Tibial artery (tissue), 4 donors: ENCODE measurements at places on chromosomes 4 and X.

GRCh38 chr4:76144546-76144945 lies 3.7 kb downstream of the NUP54 start:
- H3K27me3 ChIP-seq = no peaks in the 10 kb centered on the region
- H3K27ac ChIP-seq = no peak overlapping the region
- H3K4me3 ChIP-seq = no peak overlapping the region

- H3K4me1 ChIP-seq = peaks cover 23% of the 10 kb centered on the region
- H3K27me3 ChIP-seq = no peaks in the 10 kb centered on the region
- H3K27ac ChIP-seq = no peak overlapping the region
- no peak overlapping the region for H3K4me3 ChIP-seq
- peaks cover 63% of the 10 kb centered on the region for H3K36me3 ChIP-seq
Observed at GRCh38 chr4:76758996-76759395, 138.9 kb downstream of the SOWAHB start.

GRCh38 chr4:145277011-145277410 lies 96.6 kb upstream of the OTUD4 start:
- H3K27me3 ChIP-seq = no peaks in the 10 kb centered on the region
- H3K4me1 ChIP-seq = peaks cover 14% of the 10 kb centered on the region
- no peak for DNase-seq

- no peaks in the 10 kb centered on the region for H3K36me3 ChIP-seq
- no peak for DNase-seq
- H3K27me3 ChIP-seq = no peaks in the 10 kb centered on the region
- peaks cover 18% of the 10 kb centered on the region for H3K4me1 ChIP-seq
- H3K4me3 ChIP-seq = no peak overlapping the region
Observed at GRCh38 chr4:26049447-26049846, 135.4 kb downstream of the SMIM20 start.

- H3K36me3 ChIP-seq = no peaks in the 10 kb centered on the region
- no peak for DNase-seq
- H3K4me1 ChIP-seq = no peaks in the 10 kb centered on the region
- H3K27me3 ChIP-seq = no peaks in the 10 kb centered on the region
Observed at GRCh38 chrX:8867406-8867805, 66.2 kb upstream of the FAM9A start.

DNA sequence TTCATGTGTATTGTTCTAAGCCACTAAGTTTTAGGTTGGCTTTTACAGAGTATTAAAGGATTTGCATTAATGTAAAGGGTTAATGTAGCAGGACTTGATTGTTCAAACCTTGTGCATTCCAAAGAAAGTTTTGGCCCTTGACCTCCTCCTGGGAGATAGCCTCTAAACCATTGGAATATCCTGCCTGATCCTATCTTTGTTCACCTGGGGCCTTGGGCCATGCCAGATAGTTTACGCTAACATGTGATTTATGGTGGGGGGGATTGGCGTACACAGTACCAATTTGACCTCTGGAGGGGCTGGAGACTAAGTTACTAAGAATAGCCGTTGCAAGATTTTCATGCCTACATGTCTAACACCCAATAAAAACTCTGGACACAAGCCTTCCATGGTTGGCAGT lies 1002.7 kb upstream of the PABPC4L start:
- no peaks in the 10 kb centered on the region for H3K27me3 ChIP-seq
- DNase-seq = no peak
- H3K4me1 ChIP-seq = no peaks in the 10 kb centered on the region
- no peak overlapping the region for H3K4me3 ChIP-seq

DNA sequence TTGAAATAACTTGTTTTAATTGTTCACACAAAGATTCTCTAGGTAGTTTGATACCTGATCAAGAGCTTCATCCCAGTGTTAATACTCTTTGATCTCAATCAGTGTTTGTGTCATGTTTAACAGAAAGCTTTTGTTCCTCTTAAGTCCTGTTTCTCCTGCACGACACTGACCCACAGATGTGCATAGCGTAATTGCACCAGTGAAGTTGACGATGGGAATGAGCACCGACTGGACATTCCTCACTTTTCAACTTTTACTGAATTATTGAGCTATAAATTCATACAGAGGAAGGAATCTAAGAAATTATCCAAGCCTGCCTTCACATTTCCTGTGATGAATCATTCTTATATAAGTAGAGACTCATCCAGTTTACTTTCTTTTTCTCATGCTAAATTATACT lies 878.7 kb upstream of the TENM3 start:
- DNase-seq = no peak
- no peaks in the 10 kb centered on the region for H3K36me3 ChIP-seq
- no peak overlapping the region for H3K4me3 ChIP-seq
- no peak overlapping the region for H3K27ac ChIP-seq

DNA sequence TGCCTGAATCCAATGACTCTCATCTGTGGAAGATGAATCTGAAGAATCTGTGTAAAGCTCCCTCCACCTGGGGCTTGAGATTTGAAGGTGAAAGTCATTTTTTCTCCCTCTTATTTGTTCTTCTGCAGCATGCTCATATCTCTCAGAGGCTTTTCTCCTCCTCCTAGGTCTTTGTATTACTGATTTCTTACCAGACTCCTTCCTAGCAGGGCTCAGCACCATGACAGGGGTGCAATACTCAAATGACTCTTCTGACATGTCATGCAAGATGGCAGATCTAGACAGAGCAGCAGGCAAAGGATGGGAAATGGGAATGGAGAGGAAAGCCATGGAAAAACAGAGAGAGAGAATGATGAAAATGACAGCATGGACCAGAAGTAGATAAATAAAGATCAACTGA lies 118.3 kb downstream of the TMA16 start:
- no peaks in the 10 kb centered on the region for H3K4me1 ChIP-seq
- H3K27ac ChIP-seq = no peak overlapping the region
- H3K27me3 ChIP-seq = no peaks in the 10 kb centered on the region
- DNase-seq = no peak

- no peaks in the 10 kb centered on the region for H3K36me3 ChIP-seq
- no peak overlapping the region for H3K4me3 ChIP-seq
- no peak for DNase-seq
- no peaks in the 10 kb centered on the region for H3K4me1 ChIP-seq
Observed at GRCh38 chrX:109813236-109813635, 80.2 kb upstream of the ACSL4 start.

DNA sequence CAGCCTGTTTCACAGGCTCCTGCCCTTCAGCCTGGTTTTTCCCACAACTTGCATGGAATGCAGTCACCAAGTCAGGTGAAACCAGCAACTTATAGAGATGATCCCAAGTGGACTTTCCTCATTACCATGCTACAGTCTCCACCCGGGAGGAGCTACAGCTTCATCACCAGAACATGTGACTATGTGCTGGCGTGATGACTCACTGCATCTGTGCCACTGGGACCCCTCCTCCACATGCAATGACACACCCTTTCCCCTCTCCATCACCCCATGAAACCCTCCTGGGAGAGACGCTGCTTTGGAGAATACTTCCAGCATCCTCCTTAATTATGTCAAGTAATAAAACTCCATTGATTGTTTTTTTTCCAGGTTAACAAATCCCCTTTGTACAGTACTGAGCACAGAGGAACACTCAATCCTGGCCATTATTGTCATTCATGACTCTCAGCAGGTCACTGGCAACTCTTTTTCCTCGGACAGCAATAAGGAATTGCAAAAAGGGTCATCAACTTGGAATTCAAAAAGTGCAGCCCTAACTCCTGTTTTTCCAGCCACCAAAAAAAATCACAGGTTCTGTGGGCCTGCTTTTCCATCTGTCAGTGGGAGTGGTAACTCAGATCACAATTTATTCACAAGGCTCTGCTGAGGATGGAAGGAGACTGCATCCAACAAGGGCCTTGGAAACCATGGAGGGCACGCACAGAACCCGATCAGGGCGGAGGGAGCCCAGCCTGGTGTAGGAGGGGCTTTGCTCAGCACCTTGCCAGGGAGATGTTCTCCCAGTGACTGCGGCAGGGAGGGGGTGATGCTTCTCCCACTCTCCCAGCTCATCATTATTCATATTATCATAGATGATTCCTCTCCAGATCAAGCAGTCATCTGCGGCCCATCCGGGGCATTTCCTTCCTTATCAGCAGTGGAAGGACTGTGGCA lies 17.4 kb downstream of the QDPR start:
- no peak overlapping the region for H3K27ac ChIP-seq
- no peak for DNase-seq
- H3K27me3 ChIP-seq = no peaks in the 10 kb centered on the region
- no peak overlapping the region for H3K4me3 ChIP-seq
- peaks cover 27% of the 10 kb centered on the region for H3K36me3 ChIP-seq

DNA sequence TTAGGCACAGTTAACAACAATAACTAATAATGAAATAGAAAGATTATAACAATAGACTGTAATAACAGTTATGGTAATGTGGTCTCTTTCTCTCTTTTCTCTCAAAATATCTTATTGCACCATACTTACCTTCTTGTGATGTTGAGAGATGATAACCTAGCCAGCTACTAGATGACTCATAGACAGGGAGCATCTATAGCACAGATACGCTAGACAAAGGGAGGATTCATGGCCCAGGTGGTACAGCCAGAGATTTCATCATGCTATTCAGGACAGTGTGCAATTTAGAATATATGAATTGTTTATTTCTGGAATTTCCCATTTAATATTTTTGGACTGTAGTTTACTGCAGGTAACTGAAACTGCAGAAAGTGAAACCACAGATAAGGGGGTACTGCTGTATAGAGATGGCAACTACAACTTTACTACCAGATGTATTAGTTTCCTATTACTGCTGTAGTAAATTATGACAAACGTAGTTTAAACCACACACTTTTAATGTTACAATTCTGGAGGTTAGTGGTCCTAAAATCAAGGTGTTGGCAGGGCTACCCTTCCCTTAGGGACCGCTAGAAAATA lies 41.8 kb upstream of the MAGED1 start:
- no peaks in the 10 kb centered on the region for H3K4me1 ChIP-seq
- peaks cover 5% of the 10 kb centered on the region for H3K36me3 ChIP-seq
- no peaks in the 10 kb centered on the region for H3K27me3 ChIP-seq
- no peak for DNase-seq

GRCh38 chr4:155789391-155789790 lies 30.6 kb downstream of the GUCY1B1 start:
- peaks cover 6% of the 10 kb centered on the region for H3K4me1 ChIP-seq
- H3K4me3 ChIP-seq = peak overlapping the region; percentile 28
- DNase-seq = no peak
- H3K27me3 ChIP-seq = no peaks in the 10 kb centered on the region
- H3K36me3 ChIP-seq = peaks cover 8% of the 10 kb centered on the region

DNA sequence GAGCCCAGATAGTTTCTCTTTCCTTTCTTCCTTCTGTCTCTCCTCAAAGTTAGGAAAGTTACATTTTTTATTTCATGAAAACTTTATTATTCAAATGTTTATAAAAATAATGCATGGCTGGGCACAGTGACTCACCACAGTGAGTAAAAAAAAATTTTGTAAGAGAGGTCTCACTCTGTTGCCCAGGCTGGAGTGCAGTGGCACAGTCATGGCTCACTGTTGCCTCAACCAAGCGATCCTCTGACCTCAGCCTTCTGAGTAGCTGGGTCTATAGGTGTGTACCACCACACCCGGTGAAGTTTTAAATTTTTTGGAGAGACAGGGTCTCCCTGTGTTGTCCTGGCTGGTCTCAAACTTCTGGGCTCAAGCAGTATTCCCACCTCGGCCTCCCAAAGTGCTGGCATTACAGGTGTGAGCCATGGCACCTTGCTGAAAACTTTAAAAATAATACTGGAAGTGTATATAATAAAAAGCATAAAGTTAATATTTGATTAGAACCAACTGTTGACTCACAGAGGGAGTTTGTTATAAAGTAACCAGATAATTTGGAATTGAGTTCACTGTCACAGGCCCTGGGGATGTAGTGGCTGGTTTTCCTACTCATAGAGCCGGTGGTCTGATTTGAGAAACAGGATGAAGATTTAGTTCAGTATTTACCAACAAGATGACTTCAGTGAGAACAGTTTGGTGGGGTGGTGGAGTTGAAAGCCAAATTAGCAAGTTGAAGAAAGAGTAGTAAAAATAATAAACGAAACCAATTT lies 18.0 kb downstream of the CMC4 start:
- H3K4me1 ChIP-seq = no peaks in the 10 kb centered on the region
- H3K36me3 ChIP-seq = no peaks in the 10 kb centered on the region
- H3K27ac ChIP-seq = no peak overlapping the region
- no peaks in the 10 kb centered on the region for H3K27me3 ChIP-seq

GRCh38 chr4:71367546-71367945 lies 28.7 kb downstream of the SLC4A4 start:
- no peak for DNase-seq
- no peak overlapping the region for H3K4me3 ChIP-seq
- H3K36me3 ChIP-seq = no peaks in the 10 kb centered on the region
- no peaks in the 10 kb centered on the region for H3K4me1 ChIP-seq
- no peak overlapping the region for H3K27ac ChIP-seq

DNA sequence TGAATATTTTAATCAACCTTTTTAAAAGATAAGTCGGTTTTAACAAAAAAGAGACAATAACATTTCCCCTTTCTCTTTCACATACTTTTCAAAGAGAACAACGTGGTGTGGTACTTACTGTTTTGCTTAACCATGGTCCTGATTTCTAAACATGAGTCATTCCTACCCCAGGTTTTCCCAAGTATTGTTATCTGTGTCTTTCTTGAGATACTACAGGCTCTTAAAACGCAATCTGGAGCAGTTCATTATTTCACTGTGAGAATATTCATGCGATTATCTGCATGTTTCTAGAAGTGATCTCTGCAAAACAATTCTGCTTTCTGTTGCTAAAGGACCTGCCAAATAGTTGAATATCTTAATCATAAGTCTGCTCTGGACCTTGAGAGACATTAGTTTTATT lies 127.3 kb downstream of the TENM3 start:
- no peak for DNase-seq
- H3K4me1 ChIP-seq = no peaks in the 10 kb centered on the region
- H3K27me3 ChIP-seq = no peaks in the 10 kb centered on the region

- no peak overlapping the region for H3K27ac ChIP-seq
- no peaks in the 10 kb centered on the region for H3K27me3 ChIP-seq
- no peak for DNase-seq
Observed at GRCh38 chr4:917992-918391, 14.1 kb downstream of the GAK start.

GRCh38 chrX:18887177-18887824 lies 96.6 kb downstream of the PHKA2 start:
- peak overlapping the region; percentile 85 for H3K27ac ChIP-seq
- H3K4me3 ChIP-seq = peak overlapping the region; percentile 46
- peaks cover 16% of the 10 kb centered on the region for H3K4me1 ChIP-seq
- no peaks in the 10 kb centered on the region for H3K36me3 ChIP-seq
- H3K27me3 ChIP-seq = no peaks in the 10 kb centered on the region

- H3K36me3 ChIP-seq = no peaks in the 10 kb centered on the region
- no peak overlapping the region for H3K4me3 ChIP-seq
- H3K27ac ChIP-seq = no peak overlapping the region
- no peaks in the 10 kb centered on the region for H3K27me3 ChIP-seq
- DNase-seq = no peak
Observed at GRCh38 chr4:30172416-30172815, 547.8 kb upstream of the PCDH7 start.

- H3K4me1 ChIP-seq = peaks cover 17% of the 10 kb centered on the region
- H3K4me3 ChIP-seq = no peak overlapping the region
- DNase-seq = no peak
- no peaks in the 10 kb centered on the region for H3K27me3 ChIP-seq
- H3K36me3 ChIP-seq = peaks cover 18% of the 10 kb centered on the region
Observed at GRCh38 chr4:991451-992296, 1.5 kb downstream of the SLC26A1 start.

GRCh38 chrX:148938348-148938747 lies 437.9 kb downstream of the AFF2 start:
- no peak overlapping the region for H3K27ac ChIP-seq
- no peaks in the 10 kb centered on the region for H3K4me1 ChIP-seq
- DNase-seq = no peak
- no peaks in the 10 kb centered on the region for H3K36me3 ChIP-seq
